AG04450 (cell line): ENCODE measurements at places on chromosomes 11 and 22.

GRCh38 chr11:6927030-6927617, 898 bp downstream of the ZNF215 start:
- no peak for DNase-seq

- no peak for DNase-seq
Observed at GRCh38 chr22:44711690-44712555, 9.9 kb downstream of the PRR5 start.

DNA sequence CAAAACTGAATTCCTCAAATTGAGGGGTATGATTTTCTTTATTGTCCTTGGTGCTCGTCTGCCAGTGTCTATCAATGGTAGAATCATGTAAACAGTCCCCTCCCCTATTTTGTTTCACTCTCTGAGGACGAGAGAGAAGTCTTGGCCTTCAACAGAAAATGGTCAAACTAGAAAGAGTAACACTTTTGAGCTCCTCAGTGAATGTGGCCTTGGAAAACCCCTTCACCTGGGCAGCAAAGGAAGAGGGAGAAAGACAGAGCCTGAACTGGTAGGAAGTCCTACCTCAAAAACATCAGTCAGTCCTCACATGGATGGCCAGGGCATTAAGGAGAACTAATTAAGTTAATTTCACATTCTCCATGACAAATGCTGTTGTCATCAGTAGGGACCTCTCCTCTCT, 86.1 kb upstream of the TOP3B start:
- DNase-seq, result no peak

DNA sequence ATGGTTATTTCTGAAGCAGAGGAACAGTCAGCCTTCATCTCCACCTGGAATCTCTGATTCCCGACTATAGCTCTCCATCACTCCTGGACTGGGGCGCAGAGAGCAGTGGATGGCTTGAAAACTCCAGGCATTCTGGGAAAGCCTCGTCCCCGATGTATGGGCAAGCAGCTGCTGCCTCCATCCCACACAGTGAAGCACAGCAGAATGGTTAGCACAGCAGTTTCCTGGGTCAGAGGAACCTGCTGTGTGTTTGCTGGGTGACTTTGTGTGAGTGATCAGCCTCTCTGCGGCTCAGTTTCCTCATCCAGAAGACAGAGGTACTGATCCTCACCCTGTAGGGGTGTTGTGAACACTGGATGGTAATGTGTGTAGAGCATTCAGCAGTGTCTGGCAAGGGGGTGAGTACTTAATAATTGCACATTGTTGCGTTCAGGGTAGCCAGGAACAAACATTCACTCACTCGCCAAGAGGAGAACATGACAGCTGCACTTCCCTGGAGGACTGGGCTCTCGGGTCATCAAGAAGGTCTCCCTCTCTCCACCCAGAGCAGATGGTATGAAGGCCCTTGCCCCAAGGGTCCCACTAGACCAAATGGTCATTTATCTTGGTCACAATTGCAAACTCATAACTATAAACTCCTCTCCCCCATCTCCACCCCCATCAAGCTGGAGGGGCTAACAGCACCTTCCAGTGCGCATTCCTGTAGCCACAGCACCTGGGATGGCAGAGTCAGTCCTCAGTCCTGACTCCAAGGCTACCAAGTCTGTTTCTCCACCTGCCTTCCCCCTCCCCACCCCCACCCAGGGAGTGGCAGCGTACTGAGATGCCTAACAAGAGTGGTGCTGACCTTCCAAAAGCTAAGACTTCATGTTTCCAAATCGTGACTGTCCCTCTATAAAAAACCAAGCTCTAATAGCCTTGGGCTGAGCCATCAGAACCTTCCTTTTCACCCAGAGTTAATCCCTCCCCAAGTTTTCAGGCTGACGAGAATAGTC, 1.5 kb upstream of the CHST1 start:
- no peak for DNase-seq

DNA sequence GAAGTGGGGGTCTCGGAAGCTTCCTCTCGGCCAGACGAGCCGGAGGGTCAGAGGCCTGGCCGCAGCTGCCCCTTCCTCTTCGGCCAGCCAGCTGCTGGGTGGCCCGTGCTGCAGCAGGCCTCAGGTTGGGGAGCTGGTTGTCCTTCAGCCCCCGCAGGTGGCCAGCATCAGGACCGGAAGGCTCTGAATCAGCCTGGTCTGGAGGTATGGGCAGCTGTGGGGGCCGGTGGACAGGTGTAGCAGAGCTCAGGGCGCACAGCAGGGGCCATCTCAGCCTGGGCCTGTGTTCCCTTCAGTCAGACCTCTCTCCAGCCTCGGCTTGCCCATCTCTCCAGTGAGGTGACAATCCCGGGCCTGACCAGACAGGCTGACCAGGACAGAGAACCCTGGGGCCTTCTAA, 13.9 kb upstream of the TBX1 start:
- no peak for DNase-seq

DNA sequence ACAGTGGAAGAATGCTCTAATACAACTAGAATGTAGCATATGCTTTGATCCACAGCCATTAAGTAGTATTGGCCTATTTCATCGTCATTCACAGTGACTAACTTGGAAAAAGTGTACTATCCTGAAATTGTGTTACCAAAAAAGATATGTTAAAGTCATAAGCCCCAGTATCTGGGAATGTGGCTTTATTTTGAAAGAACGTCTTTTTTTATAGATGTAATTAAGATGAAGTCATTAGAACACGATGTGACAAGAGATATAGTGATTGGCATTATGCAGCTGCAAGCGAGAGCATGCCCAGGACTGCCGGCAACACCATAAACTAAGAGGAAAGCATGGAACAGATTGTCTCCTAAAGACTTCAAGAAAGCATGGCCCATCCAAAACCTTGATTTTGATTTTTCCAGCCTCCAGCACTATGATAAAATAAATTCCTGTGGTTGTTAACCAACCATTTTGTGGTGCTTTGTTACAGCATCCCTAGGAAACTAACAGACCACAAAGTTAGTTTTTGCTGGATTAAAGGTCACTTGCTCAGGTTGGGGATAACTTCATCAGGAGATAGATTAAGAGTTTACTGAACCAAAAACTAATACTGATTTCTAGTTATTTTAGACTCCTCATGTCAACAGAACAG, 870.6 kb upstream of the LRRC4C start:
- DNase-seq, result no peak

GRCh38 chr11:68355471-68355870, 43.1 kb downstream of the LRP5 start:
- DNase-seq, result no peak

- DNase-seq, result no peak
Observed at GRCh38 chr11:11220786-11221185, 132.3 kb downstream of the CSNK2A3 start.

DNA sequence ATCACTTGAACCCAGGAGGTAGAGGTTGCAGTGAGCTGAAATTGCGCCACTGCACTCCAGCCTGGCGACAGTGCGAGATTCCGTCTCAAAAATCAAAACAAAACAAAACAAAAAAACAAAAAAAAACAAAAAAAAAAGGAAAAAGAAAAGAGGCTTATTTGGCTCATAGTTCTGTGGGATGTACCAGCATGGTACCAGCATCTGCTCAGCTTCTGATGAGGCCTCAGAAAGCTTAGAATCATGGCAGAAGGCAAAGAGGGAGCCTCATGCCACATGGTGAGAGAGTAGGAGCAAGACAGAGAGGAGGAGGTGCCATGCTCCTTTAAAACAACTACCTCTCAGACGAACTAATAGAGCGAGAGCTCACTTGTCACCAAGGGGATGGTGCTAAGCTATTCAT, 10.6 kb upstream of the PTS start:
- DNase-seq, result no peak

DNA sequence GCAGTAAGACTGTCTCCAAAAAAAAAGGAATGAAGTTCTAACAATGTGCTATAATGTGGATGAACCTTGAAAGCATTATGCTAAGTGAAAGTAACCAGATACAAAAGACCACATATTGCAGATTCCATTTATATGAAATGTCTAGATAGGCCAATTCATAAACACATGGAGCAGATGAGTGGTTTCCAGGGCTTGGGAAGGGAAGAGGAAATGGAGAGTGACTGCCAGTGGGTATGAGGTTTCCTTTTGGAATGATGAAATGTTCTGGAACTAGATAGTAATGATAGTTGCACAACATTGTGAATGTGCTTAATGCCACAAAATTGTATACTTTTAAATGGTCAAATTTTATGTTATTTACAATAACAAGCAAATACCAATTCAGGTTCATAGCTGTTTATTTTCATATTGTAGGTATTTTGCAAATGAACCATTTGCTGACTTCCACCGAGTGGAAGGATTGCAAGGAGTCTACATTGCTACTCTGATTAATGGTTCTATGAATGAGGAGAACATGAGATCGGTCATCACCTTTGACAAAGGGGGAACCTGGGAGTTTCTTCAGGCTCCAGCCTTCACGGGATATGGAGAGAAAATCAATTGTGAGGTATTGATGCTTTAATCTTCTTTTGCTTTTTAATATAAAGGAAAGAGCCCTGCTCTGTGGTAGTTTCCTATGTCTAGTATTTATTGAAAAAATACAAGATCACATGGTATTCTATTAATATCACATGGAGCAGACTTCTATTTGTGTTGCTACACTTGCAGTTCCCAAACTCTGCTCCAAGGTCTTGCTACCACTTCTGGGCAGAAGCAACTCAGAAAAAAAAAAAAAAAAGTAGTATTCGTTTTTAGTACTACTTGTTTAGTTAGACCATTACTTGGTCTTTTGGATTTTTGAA, 67.7 kb upstream of the SORL1-AS1 start:
- DNase-seq, result peak; percentile 57

- DNase-seq, result peak; percentile 97
Observed at GRCh38 chr11:123166071-123166559, 28.9 kb downstream of the CLMP start.

GRCh38 chr11:116852261-116853031, 15.0 kb upstream of the APOA1 start:
- DNase-seq, result no peak
